Activated T-cell treated with anti-CD3 and anti-CD28 coated beads for 48 hours (primary cell): ENCODE measurements at places on chromosomes 4 and X.

- DNase-seq, result no peak
These were observed 21.2 kb downstream of the PPAT start for GRCh38 chr4:56414135-56414670.

DNA sequence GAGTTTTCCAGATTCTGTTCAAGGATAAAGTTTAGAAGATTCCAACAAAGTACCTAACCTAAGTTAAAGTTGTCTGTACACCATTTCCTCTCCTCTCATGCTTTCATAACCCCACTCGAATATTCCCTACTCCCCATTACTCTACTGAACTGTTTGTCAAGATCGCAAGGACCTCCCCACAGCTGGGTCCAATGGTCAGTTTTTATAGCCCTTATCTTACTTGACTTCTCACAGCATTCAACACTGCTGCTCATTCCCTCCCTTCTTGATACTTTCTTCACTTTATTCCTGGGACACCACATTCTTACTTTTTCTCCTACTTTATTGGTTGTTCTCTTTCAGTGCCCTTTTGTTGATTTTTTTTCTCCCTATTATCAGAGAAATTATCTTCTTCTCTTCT lies 30.9 kb downstream of the QDPR start:
- no peak for DNase-seq

- no peak for DNase-seq
These were observed 10.1 kb downstream of the ELF4 start for GRCh38 chrX:130100180-130100579.

GRCh38 chrX:107561468-107562215 lies 66.7 kb upstream of the PRPS1 start:
- no peak for DNase-seq

- DNase-seq, result no peak
These were observed 113.3 kb upstream of the IL13RA1 start for GRCh38 chrX:118614150-118614549.

- no peak for DNase-seq
These were observed 153.1 kb downstream of the NPNT start for GRCh38 chr4:106048250-106048971.

- DNase-seq, result no peak
These were observed 773 bp downstream of the DAPP1 start for GRCh38 chr4:99817309-99817890.

GRCh38 chrX:87140800-87141483 lies 376.7 kb upstream of the KLHL4 start:
- DNase-seq, result no peak

GRCh38 chrX:44104699-44105098 lies 131.5 kb upstream of the NDP start:
- no peak for DNase-seq

DNA sequence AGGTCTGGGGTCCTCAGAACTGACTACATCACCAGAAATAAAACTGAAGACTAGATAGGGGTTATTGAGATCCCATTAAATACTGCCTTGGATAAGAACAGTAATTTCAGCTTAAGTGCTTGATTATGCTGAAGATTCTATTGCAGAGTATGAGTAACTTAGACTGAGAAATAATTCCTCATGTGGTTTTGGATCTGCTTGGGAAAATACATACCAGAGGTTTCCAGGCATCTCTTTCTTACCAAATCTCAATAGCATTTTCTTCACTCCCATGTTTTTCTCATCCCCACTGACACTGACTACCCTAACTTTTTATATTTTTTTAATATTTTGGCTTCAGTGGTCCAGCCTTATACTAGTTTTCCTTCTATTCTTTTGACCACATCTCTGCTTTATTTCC lies 92.0 kb upstream of the TEX13D start:
- DNase-seq, result no peak

DNA sequence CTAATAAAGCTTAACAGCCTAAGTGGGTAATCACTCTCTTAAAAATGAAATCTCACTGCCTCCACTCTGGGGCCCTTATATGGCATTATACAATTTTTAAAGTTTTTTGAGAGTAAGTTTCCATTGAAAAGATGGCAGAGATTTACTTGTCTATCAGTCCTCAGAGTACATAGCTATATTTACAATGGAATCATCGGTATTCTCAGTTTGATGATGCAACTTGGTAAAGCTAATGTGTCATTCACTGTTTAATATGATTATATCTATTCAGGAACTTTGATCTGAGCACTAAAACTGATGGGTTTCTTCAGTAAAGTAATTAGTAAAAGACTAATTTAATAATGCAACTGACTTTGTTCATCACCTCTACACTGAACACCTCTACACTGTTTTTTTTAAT lies 51.6 kb downstream of the CT47B1 start:
- no peak for DNase-seq

- DNase-seq, result no peak
These were observed 177.9 kb upstream of the NEIL3 start for GRCh38 chr4:177131736-177132135.

DNA sequence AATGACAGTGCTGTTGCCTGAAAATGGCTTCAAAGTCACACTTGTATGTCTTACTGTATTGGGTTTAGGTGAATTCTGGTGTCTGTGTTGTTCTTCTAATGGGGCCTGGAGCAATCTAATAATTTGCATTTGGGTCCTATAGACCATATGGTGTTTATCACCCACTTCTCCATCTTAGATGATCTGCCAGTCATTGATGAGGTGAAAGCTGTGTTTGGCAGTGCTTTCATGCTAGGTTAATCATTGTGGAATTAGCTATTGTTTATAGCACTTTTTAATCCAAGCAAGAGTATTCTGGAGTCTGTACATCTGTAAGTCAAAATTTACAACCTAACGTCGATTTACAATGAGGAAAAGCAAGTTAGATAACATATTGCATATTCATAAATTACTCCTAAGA lies 572.2 kb upstream of the MAGEB2 start:
- DNase-seq, result no peak

DNA sequence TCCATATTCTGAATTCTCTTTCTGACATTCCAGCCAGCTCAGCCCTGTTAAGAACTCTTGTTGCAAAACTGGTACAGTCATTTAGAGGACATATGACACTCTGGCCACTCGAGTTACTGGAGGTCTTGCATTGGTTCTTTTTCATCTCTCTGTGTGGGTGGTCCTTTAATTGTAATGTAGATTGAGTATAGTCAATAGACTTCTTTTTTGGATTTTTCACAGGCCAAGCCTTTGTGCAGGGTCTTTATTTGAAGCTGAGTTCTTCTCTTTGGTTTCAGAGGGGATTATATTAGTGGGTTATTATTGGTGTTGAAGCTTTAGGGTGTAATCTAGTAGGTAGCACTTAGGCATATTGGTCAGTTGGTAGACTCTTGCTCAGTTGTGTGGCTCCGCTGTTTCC lies 118.0 kb upstream of the GIMD1 start:
- DNase-seq, result no peak

- DNase-seq, result no peak
These were observed 673.0 kb downstream of the TLL1 start for GRCh38 chr4:166546009-166546408.

DNA sequence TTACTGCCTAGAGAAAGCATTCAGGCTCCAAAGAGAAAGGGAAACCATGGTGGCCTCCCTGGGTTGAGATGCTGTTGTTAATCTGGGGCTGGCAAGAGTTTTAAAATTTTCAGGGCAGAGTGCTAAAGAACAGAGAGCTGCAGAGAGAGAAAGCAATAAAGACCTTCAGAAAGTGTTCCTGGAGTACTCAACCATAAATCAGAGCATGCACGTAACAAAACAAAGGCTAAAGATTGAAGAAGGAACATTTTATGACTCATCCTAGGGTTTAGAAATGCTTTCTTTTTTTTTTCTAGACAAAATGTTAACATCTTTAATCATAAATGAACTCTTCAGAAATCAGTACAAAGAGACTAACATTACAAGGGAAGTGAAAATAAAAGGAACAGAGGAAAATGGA lies 562.3 kb upstream of the NDST4 start:
- no peak for DNase-seq

- no peak for DNase-seq
These were observed 116.6 kb downstream of the CPZ start for GRCh38 chr4:8709050-8709728.

- DNase-seq, result no peak
These were observed 642.3 kb upstream of the BOD1L1 start for GRCh38 chr4:14269824-14270223.

DNA sequence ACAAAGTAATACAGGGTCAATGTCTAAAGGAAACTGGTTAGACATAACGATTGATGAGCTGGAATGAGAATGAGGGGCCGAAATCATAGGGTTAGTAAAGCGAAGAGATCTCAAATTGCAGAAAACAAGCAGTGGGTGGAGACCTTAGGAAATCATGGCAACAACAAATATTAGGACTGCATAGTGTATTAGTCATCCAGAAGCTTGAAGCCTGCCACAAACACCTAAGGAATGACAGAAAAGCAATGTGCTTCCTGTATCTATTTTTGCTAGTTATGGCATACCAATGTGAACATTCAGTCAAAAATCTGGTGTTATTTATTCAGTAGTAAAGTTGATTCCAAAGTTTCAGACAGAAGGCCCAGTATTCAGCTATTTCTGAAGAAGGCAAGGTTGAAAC lies 410.9 kb upstream of the CT83 start:
- no peak for DNase-seq

DNA sequence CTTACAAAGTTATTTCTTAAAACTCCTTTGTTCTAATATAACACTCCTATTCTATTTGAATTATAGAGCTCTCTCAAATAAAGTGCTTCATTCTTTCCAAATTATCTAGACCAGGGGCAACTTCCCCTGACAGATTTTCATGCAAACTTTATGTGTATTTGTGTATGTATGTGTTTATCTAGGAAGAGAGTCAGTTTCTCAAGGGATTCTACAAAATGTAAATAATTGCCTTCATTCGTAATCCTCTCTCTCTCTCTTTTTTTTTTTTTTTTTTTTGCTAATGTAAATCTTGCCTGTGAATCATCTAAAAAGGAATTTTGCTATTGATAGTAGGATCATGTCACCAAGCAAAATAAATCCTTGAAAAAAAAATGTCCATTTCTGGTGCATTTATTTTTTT lies 38.9 kb upstream of the RBPJ start:
- no peak for DNase-seq

GRCh38 chr4:61427818-61428495 lies 227.8 kb downstream of the ADGRL3 start:
- no peak for DNase-seq

- DNase-seq, result no peak
These were observed 38.0 kb downstream of the IL1RAPL1 start for GRCh38 chrX:28625223-28625622.

DNA sequence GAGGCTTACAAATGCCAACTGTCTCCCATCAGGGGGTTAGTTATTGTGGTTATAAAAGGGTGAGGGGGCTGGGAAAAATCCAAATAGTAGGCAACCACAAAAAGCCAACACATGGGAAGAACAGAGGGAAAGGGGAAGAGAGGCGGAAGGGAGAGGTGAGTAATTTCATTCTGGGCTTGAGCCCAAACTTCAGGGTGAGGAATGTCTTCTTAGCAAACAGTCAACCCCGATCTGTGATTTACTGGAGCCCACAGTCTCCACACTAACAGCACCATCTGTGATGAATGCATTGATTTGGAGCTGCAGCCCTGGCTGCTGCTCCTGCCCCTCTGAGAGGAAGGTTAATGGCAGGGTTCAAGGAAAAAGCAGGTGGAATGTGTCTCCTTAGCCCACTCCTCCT lies 162.2 kb upstream of the GPR101 start:
- no peak for DNase-seq

DNA sequence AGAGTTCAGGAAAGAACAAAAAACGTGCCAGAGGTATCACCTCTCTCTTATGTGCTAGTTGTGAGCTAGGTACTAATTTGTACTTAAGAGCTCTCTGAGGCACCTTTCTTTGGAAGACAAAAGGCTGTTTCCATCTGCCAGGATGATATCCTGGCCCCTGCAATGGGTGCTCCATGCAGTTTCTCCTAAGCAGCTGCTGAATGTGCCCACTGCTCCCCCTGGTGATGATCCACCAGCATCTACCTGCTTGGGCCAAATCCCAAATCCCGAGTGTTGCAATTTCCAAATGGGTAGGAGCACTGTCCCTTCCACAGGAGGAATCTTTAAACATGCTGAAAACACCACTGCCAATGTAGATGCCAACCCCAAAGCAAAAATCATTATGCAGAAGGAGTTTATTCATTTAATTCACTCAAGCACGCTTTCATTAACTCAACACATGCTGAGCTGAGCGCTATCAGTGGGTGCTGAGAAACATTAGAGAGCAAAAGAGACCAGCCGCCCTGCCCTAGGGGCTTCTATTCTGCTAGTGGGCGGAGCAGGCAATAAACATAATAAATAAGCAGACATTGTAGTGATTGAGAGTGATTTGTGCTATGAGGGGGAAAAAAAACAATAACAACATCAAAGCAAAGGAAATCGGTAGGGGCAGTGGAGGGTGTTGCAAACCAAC lies 69.6 kb upstream of the C4orf50 start:
- no peak for DNase-seq

GRCh38 chr4:106444557-106444956 lies 76.0 kb upstream of the GIMD1 start:
- no peak for DNase-seq

GRCh38 chrX:129818123-129818522 lies 25.6 kb downstream of the ZDHHC9 start:
- DNase-seq, result no peak

DNA sequence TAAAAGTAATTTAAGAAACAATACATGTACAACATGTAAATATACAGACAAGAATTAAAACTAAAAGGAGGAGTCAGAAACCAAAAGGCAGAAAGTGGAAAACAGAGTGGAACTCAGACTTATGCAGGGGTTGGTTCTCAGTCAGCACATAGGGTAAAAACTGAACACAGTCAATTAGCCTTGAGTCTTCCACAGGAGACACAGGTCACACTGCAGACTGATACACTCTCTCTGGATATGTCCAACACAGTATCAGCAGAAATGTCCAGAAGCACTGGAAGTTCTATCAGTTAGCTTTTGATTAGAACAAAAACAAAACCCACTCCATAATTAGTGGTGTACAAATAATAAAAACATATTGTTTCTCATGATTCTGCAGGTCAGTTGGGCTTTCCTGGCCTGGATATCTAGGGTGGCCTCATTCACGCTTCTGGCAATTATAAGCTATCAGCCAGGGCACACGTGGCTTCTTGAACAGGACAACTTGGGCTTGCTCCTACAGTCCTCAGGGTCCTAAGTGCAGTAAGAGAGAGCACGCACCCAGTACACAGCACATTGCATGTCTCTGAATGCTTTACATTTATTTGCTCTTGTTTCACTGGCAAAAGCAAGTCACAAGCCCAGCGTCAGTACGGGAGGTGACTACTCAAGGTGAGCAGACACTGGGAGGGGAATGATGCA lies 21.6 kb downstream of the TEC start:
- DNase-seq, result no peak
